Activated T-helper 1 cell treated with anti-CD3 and anti-CD28 coated beads, Interleukin-2, amount 50 U/mL, for 16 hours (primary cell): ENCODE measurements at places on chromosomes 7 and 10.
A peak's percentile ranks its signal among the peaks of the same experiment; 100 is the strongest.

DNA sequence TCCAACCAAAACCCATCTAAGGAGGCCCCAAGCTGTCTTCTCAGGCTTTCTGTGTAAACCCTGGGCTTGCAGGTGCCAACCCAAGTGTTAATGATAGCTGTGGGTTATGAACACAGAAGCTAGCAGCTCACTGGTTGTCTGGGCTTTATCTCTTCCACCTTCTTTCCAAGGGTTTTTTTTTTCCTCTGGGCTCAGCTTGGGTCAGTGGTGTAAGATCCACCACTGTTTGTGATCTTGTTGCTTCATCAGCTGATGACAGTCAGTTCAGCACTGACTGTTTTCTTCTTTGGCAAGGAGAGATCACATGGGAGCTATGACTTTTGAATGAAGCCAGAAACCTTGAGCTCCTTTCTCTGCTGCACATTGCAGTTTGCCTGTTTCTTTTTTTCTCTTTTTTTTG lies 4.6 kb downstream of the GTPBP4 start:
- DNase-seq = no peak

- DNase-seq = no peak
Observed at GRCh38 chr7:36916116-36916515, 191.8 kb upstream of the AOAH start.

DNA sequence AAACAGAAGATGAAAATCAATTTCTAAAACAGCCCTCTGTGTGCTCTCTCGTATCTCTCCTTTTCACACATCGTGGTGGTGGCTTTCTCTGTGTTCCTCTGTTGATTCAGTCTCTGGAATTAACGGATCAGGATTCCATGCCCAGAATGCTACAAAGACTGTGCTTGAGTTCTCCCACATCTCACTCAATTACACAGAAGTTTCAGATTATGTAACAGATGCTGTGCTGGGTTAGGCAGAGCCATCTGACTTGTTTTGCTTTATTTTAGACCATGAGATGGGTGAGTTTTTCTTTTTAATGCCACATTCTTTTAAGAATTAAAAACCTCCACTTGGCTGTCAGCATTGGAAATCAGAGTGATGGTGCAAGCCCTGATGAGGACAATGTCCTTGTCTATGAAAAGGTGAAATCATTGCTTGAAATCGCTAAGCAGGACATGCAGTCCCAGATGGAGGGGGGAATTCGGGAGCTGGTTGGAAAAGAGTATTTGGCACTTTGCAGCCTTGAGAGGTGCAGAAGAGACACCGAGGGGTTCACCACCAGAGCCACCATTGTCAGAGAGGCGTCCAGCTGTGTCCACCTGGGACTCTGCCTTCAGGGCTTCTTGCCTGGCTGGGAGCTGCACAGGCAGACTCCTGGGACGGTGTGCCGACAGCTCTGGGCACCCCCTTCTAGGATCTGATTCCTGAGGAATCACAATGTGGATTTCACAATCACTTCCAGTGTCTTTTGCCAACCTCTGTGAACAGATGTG lies 80.4 kb downstream of the EGFR start:
- no peak for DNase-seq

DNA sequence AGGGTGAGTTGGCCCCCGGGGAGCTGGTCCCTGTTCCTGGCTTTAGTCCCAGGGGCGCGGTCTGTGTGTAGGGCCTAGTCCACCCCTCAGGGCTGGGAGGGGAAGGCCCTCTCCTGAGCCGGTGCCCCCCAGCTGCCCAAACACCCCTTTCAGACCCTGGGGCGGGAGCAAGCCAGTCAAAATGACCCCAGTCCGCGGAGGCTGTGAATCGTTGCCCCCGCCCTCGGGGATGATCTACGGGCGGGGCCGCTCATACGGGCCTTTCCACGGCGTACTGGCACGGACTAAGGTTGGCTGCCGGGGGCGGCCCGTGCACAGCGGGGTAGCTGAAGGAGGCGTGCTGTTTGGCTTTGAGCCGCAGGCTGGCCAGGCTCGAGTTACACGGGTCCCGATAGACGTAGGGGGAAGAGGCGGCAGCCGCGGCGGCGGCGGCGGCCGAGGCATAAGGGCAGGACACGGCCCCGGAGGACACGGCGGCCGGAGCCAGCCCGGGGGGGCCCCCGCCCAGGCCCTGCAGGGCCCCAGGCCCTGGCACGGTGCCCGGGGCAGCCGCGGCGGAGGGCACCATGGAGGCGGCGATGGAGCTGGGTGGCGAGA lies 4.3 kb downstream of the ELOVL3 start:
- DNase-seq = peak; percentile 10

- DNase-seq = no peak
Observed at GRCh38 chr10:94992811-94993210, 54.4 kb downstream of the CYP2C9 start.

DNA sequence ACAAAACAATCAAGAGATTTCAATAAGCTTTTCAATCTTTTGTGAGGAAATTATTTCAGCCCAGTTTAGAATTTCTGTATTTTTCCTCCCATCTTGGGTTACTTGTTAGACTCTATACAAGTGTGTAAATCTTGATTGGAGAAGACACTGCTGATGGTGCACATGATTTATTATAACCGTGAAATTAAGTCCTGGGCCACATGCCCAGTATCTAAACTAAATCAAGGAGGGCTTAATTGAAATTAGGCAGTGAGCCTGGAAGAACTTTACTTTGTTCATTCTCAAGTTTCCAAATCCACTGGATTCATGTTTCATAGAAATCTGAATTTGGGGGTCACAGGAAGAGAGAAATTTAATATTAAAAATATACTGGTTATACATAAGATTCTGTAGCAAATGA lies 44.5 kb downstream of the CSTF2T start:
- DNase-seq = no peak

DNA sequence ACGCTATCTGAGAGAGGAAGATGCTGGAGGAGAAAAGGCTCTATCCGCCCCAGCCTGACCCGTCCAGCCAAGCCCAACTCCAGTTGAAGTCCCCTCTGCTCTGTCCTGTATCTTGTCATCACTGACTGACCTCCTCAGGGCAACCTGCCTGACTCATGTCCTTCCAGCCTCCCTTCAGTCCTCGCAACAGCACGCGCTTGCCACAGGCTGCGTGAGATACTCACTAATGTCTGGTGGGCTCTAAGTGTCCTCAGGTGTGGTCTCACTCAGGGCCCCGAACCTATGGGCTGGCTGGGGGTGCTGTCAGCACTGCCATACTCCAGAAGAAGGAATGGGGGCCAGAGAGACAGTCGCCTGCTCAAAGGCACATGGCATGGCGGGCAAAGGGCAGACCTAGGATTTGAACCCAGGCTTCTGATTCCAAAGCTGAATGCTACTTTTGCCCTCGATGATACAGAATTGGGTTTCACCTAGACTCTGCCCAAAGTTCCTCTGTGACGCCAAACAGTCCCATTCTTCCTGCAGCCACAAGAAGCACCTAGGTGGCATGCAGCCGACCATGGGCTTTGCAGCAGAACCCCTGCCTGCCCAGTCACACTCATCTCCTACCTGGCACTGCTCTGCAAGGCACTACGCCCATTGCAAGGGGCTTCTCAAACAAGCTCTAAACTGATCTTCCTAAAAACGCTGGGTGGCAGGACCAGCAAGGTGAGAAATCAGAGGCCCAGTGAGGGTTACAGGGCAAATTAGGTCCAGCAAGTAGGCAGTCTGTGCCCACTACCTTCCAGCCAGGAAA lies 8.5 kb downstream of the FAM53B start:
- DNase-seq = no peak

GRCh38 chr7:158362001-158362400 lies 225.6 kb downstream of the PTPRN2 start:
- DNase-seq = no peak

DNA sequence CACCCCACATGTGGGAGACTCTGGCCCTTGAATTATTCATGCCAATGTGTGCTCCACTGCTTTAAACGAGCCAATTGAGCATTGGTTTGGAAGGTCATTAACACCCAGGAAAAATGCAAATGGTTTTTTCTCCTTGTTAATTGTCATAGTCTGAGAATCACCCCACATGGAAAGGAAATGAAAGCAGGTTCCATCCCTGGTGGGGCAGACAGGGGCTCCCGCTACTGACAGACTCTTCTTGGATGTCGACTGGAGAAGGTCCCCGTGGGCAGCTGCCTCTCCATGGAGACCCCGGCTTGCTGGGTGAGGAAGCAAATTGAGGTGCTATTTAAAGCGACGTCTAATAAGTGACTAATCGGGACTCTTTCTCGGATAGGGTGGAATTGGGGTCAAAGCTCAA lies 32.0 kb upstream of the EN2 start:
- DNase-seq = no peak

- no peak for DNase-seq
Observed at GRCh38 chr10:132011024-132011423, 29.3 kb upstream of the BNIP3 start.

DNA sequence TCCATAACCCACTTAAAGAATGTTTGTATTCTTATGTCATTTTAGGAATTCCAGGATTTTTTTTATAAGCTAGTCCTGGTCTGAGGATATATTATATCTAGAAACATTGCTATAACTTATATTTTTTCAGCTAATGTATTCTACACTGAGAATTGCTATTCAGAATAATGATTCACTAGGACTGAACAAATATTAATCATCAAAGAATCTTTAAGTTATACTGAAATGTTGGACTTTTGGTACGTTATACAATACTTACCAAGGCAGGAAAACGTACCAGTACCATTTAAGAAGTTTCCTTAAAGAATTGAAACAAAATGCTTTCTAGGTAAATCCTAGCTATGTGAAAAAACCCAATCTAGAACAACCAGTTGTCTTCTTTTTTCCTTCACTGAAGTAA lies 18.4 kb downstream of the PTTG1IP2 start:
- DNase-seq = no peak

DNA sequence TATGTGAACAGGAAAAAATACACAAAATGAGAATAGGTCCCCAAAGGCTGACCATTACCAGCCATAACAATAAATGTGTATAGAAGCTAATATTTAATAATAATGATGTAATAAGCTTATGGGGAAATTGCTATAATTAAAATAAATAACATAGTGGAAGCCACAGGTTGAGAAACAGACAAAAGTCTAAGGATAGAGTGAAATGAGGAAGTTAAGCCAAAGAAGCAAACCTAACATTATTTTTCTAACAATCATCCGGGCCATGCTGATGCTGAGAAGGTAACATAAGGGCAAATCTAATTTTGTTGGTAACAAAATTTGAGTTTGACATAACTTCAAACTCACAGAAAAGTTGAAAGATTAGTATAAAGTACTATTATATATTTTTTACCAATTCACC lies 115.9 kb downstream of the MICU1 start:
- no peak for DNase-seq

DNA sequence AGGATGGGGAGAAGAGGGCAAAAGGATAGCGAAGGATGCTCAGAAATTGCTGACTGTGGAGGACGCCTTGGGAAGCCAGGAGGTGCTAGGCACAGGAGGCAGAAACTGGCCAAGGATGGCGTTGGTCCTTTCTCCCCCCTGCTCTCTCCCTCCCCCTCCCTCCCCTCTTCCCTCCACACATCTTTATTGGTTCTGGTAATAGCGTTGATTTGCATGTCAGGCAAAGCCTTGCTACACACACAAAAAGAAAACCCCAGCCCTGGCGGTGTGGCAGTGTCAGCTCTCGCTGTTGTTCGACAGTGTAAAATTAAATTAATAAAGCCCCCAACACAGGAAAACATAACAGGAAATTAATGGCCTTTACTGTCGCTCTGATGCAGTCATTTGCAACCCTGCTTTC lies 47.2 kb downstream of the PAX2 start:
- no peak for DNase-seq

DNA sequence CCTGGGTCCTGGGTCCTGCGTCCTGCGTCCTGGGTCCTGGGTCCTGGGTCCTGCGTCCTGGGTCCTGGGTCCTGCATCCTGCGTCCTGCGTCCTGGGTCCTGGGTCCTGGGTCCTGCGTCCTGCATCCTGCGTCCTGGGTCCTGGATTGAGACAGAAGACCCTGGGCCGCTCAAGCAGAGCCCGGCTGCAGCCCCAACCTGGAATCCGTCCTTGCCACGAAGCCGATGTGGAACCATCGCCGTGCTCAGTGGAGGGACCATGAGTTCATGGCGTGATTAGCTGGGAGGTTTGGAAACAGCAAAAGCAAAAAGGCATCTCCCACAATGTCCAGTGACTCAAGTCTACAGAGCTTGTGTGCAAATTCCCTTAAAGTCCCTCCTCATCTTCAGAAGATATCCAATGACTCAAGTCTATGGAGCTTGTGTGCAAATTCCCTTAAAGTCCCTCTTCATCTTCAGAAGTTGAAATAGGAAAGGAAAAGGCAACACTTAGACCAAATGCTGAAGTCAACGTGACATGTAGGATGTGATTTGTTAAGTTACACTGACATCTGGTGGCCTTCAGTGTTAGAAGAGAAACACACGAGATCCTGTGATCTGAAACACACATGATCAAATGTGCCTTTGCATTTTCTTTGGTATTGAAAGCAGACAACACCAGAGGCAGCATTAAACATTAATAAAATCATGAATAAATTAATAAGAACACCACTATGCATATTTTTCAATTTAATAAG lies 179.9 kb downstream of the PTPRN2 start:
- DNase-seq = no peak

DNA sequence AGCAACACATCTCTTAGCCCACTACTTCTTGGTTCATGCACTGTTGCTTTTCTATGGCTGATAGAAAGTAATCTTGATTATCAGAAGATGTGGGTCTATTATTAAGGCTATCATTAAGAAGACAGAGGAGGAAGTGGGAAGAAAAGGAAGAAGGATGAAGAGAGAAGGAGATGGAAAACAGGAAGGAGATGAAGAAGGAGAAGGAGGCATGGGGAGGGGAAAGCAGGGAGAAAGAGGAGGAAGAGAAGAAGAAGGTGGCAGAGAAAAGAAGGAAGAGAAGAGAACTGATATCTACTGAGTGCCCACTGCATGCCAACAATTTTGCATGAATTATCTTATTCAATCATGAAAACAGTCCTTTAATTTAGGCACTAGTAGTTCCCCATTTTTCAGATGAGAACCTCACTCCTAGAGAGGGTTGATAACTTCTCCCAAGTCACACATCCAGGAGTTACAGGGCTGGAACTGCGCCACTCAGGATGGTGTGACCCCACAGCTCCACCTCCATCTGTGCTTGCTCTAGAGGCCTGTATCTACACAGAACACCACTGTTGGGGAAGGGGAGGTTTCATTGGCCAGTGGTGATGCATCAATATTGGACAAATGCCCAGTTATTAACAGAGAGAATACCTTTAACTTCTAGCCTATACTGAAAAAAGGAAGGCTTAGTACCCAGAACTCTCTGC lies 147.4 kb downstream of the CXCL12 start:
- no peak for DNase-seq

DNA sequence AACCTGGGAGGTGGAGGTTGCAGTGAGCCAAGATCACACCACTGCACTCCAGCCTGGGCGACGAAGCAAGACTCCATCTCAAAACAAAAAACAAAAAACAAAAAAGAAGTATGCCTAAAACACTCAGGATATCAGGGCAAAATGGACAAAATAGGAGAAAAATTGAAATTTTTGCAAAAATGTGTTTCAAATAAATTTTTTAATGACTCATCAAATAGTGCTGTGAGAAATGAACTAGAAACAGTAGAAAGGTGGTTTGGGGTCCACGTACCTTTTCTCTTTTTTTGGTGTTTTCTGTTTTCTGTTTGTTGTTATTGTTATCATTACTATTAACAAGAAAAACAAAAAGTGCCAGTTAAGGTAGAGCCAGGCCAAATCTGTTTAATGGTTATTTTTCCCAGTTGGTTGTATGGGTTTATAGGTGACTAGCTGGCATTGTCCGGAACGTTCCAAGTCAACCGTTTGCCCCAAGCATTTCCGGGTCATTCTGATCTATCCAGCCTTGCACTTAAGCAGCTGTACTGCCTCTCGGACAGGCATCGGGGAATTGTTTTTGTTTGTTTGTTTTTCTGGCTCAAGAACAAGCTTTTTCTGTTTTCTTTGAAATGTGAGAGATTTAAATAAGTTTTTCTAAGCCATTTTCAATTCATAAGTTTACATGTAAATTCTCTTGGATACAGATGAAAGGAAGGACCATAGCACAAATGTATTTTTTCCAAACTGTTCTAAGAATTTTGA lies 157.0 kb upstream of the NEBL start:
- DNase-seq = no peak
